Chondrocyte (in vitro differentiated cells): ENCODE measurements at places on chromosomes 4 and X. TPM values are rescaled to one million over a fixed set of nuclear protein-coding genes. Genes with fewer than 3 reads are reported as not detected.

DNA sequence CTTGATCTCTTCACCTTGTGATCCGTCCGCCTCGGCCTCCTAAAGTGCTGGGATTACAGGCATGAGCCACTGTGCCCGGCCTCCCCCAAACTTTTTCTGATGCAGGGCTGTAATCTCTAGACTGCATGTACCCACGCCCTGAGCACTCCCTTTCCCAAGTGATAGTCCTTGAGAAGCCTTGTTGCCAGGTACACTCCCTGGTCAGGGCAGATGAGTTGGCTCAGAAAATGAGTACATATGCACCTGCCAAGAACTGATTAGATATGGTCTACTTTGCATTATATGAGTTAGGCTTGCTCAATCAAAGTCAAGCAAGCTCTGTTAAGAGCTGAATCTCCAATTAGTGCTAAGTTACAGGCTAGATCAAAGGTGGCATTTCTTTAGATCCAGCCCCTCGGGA is 20.3 kb downstream of the APOO start:
- DNase-seq = no peak

ATP8A1 gene
- 0.25 to 0.97 TPM (median 0.26 TPM) in 3 replicates for total RNA-seq

GRCh38 chr4:100130491-100130890 is 59.8 kb downstream of the DDIT4L start:
- DNase-seq = no peak

DNA sequence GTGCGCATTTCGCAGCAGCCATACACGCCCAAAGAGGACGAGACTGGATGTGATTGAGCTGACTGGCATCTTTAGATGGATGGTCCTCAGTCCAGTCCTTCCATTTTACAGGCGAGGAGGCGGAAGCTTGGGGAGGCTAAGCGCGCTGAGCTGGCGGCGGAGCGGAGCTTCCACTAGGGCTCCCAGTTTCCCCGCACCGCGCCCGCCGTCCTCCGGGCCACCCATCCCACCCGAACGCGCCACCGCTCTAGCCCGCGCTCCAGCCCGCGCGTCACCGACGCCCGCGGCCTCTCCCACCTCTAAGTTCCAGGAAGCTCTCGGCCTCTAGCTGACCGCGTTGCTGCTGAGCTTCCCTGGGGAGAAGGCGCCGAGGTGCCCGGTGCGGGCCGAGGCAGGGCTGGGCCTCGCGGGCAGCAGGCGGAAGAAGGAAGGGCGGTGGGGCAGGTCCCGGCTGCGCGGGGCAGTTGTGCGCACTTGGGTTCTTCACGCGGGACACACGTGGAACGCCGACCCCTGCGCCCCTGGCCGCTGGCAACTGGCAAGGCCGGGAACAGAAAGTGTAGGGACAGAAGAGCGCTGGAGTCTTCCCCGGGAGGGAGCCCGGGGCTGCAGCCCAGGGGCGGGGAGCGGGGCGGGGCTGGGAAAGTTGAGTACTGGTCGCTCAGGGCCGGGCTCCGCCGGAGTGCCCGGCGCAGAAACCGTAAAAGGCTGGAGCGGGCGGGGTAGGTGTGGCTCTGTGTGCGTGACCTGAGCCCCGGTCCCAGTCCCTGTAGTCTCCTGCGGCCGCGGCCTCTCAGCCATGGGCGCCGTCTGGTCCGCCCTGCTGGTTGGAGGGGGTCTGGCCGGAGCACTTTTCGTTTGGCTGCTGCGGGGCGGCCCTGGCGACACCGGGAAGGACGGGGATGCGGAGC is at the start of gene STBD1:
Gene STBD1, plus strand, starts transcription at position 763 of the 911 bp plus-strand sequence. Its CDS starts 37 bp downstream, at position 800.
- no peak for DNase-seq

- no peak for DNase-seq
These were observed 25.3 kb upstream of the RAB28 start for GRCh38 chr4:13509442-13509841.

GRCh38 chrX:48470110-48470832 is at the start of gene SLC38A5:
Gene SLC38A5, minus strand, starts transcription at chrX:48470260. Its CDS starts 2,336 bp downstream, at chrX:48467924.
- no peak for DNase-seq

DNA sequence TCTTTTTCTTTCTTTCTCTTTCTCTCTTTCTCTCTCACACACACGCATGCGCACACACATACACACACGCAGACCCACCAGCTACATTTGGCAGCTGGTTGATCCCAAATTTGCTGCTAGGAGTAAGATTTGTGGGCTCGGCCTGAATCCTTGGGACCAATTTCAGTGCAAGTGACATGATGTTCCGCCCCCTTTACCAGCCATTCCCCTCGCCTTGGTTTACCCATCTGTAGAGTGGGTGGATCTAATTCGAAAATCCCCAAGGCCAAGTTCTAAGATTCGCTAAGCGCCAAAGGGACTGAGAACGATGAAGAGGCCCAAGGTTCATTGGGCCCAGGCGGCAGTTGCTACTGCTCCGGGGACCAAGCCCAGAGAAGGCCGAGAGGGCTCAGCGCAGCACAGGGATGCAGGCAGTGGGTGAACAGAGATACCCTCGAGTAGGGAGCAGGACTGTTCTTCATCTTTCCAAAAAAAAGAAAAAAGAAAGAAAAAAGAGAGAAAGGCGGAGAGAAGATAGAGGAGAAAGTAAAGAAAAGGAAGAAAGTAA is 5.8 kb downstream of the NKX3-2 start:
- no peak for DNase-seq
